Activated CD4-positive, alpha-beta T cell treated with anti-CD3 and anti-CD28 coated beads, Interleukin-2, amount 50 U/mL, for 1 hour (primary cell): ENCODE measurements at places on chromosomes 6 and 20.

GRCh38 chr6:72035966-72036365, 149.6 kb downstream of the RIMS1 start:
- DNase-seq = no peak

DNA sequence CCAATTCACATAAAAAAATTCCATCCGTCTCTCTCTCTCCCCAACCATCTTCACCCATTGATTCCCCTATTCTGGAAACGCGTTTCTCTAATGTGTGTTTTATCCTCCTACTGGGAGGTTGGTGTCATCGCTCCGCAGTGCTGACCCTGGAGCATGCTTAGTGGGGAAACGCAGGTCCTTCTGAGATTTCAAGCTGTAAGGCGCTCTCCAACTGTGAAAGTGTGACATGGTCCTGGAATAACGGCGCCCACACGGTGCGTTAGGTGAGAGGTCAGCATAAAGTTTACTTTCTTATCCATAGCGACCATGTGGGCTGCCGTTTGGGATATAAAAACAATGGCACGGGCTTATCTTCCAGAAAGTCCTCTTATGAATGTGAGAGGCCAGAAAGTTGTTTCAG, 123.9 kb downstream of the WDR27 start:
- no peak for DNase-seq

GRCh38 chr6:112691289-112691688, 344.2 kb downstream of the RFPL4B start:
- DNase-seq = no peak

GRCh38 chr6:15046751-15047150, 199.1 kb upstream of the JARID2 start:
- no peak for DNase-seq

DNA sequence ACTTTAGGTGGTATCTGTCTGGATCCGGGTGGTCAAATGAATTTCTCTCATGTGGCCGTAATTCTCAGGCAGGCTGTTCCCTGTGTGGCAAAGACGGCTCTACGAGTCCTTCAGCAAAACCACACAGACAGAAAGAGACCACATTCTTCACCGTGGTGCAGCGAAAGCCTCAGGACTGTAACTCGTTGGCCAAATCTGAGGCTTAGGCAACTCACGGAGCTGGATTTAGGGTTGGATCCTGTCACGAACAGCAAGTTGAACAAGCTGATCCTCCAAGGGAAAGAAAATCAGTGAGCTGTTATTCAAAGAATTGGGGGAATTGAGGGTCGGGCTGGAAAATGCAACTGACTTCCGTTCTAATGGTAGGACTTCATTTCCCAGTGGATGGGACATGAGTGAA, 167.4 kb downstream of the ZMYND8 start:
- DNase-seq = no peak
